ENCODE measurements at places on chromosomes 7 and 10. TPM values are rescaled to one million over a fixed set of nuclear protein-coding genes. Genes with fewer than 3 reads are reported as not detected.
A peak's percentile ranks its signal among the peaks of the same experiment; 100 is the strongest.

DNA sequence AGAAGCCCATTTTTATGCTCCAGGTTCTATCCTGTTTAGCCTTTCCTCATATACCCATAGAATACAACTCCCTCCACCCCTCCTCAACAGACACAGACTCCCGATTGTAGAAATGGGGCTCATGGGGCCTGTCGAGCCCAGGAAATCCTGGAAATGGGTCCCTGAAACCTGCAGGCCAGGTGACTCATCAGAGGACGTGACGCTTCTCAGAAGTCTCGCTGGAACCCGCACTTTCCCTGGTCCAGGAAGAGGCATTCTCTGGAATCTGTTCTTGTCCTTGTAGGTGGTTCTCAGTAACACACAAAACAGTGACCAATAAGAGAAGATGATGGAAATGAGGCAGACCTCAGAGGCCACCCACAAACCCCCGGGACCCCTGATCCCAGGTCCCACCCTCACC is 244.8 kb upstream of the PPP2R2D start:
- no peak for DNase-seq

GRCh38 chr7:18212758-18213157 is 185.1 kb upstream of the PRPS1L1 start:
- DNase-seq = peak; percentile 84

DNA sequence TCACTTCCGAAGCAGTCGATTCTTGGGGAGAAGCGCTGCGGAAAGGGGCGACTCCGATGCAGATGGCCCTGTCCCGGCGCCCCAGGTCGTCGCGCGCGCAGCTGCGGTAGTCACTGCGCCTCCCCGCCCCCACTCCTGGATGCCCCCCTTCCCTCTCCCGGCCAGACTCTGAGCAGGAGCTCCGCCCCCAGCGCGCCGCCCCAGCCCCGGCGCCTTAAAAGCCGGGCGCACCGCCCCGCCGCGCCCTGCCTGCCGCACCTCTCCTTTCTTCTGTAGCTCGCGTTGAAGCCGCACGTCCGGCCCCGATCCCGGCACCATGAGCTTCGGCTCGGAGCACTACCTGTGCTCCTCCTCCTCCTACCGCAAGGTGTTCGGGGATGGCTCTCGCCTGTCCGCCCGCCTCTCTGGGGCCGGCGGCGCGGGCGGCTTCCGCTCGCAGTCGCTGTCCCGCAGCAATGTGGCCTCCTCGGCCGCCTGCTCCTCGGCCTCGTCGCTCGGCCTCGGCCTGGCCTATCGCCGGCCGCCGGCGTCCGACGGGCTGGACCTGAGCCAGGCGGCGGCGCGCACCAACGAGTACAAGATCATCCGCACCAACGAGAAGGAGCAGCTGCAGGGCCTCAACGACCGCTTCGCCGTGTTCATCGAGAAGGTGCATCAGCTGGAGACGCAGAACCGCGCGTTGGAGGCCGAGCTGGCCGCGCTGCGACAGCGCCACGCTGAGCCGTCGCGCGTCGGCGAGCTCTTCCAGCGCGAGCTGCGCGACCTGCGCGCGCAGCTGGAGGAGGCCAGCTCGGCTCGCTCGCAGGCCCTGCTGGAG is at the start of gene INA:
INA (plus strand) TSS at position 243 of the 817 bp plus-strand sequence; CDS start at position 317, 74 bp downstream.
- peak; percentile 60 for DNase-seq

GRCh38 chr7:135246191-135246825 is 12.7 kb downstream of the STRA8 start:
- no peak for DNase-seq

- no peak for DNase-seq
Observed at GRCh38 chr7:130881091-130881798, 147.2 kb upstream of the KLF14 start.

DNA sequence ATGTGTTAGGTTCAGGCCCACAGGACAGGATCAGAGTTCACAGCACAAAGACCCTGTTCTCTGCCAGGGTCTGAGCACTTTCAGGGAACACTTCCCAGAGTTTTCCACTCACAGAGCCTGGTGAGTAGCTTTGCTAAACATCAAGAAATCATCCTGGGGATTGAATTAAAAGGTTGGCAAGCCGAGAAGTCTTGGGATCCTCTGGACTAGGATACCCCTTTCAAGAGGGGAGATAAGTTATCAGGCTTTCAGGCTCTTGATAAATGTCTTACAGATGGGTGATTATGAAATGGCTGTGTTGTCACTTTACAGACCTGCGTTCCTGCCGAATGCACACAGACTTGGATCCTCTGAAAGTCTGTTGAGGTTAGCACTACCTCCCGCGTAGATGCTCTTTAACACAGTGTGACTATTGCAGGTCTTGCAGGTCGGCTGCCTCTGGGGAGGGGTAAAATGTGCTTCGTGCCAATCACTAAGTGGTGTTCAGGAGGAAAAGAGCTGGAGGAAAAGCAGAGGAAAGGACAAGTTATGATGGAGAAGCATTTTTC is 473.5 kb upstream of the AKR1E2 start:
- DNase-seq = peak; percentile 43

GRCh38 chr7:155670521-155670920 is 26.1 kb downstream of the RBM33 start:
- no peak for DNase-seq

DNA sequence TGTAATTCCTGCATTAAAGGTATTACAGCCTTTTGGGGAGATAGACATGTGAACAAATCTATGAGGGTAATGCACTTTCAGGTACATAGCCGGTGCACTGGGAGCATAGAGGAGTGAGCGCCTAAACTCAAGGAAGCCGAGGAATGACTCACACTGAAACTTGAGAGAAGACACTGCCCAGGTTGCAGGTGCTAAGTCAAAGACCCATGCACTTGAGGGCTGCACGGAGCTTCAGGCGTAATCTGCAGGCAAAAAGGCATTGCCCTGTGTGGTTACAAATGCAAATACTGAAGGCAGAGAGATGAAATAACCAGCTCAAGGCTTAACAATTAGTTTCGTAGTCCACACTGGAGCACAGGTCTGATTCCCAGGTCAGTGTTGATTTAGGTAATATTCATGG is 51.0 kb upstream of the OSBPL3 start:
- no peak for DNase-seq

DNA sequence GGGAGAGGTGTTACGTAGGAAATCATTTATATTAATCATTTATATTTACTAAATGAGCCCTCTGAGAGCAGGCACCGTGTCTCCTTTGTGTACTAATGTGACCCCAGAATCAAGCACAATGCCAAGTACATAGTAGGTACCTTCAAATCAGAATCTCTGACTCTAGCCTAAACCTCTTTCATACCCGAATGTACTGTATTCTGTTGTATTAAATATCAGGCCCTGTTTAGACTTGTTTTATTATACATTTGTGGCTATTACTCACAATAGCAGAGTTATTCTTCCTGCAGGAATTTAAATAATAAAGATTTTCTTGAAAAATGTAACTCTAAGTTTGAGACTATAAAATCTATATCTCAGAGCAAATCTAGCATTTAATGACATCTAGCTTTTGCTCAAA is 297.3 kb downstream of the EXOC4 start:
- DNase-seq = no peak

DNA sequence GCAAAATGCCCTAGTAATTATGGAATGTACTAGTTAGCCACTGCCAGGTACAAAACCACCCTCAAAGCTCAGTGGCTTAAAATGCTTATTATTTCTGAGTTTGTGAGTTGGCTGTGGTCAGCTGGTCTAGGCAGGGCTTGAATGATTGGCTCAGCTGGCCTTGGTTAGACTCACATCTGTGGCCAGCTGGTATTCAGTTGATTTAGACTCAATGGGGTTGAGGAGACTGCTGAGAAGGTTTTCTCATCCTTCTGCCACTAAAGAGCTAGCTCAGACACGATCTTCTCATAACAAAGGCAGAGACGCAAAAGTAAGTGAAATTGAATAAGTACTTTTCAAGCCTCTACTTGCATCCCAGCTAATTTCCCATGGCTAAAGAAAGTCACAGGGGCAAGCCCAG is 57.1 kb upstream of the CYP2C18 start:
- DNase-seq = no peak

- DNase-seq = peak; percentile 22
Observed at GRCh38 chr7:118109607-118110006, 74.4 kb upstream of the LSM8 start.

GRCh38 chr7:29214816-29215215 is 20.2 kb downstream of the CHN2 start:
- DNase-seq = no peak

- DNase-seq = no peak
Observed at GRCh38 chr7:44377134-44377463, 51.7 kb upstream of the CAMK2B start.

The CNTNAP2 gene
- 45.3 TPM for total RNA-seq

The ALDH18A1 gene
- total RNA-seq = 39.3 TPM

The PITRM1 gene
- total RNA-seq = 74.7 TPM

The KIAA1217 gene
- 35.1 TPM for total RNA-seq

The CHRM2 gene
- 0.61 TPM for total RNA-seq

The VPS37D gene
- 1.3 TPM for total RNA-seq

The PODXL gene
- total RNA-seq = 133 TPM

The GHRHR gene
- not detected for total RNA-seq

The GTF2I gene
- 224 TPM for total RNA-seq
